Thoracic aorta endothelial cell (primary cell): ENCODE measurements at places on chromosomes 7 and 10. TPM values are rescaled to one million over a fixed set of nuclear protein-coding genes. Genes with fewer than 3 reads are reported as not detected.

Gene RBM17
- total RNA-seq = 71.5 and 71.7 TPM in 2 replicates

Gene UNCX
- not detected in 2 replicates for total RNA-seq

Gene TMEM229A
- total RNA-seq = not detected in 2 replicates

Gene PNLIP
- total RNA-seq = not detected in 2 replicates

Gene AGK
- 57.1 and 64.2 TPM in 2 replicates for total RNA-seq

Gene SEC61A2
- 6.6 and 10.8 TPM in 2 replicates for total RNA-seq

Gene INSYN2A
- total RNA-seq = 0.07 and 0.13 TPM in 2 replicates

Gene LEP
- total RNA-seq = not detected in 2 replicates

Gene NUTM2E
- not detected in 2 replicates for total RNA-seq

Gene MNX1
- total RNA-seq = not detected in 2 replicates

Gene ACTR3C
- total RNA-seq = 0.07 and 0.13 TPM in 2 replicates

Gene SFR1
- total RNA-seq = 18.0 and 19.5 TPM in 2 replicates

Gene TUBB8
- 0.07 TPM in 1 of 2 replicates, not detected in the other for total RNA-seq

Gene DNAJC2
- total RNA-seq = 40.7 and 41.1 TPM in 2 replicates

Gene POP7
- total RNA-seq = 36.7 and 44.8 TPM in 2 replicates

Gene LGI1
- not detected in 2 replicates for total RNA-seq

Gene OPALIN
- total RNA-seq = not detected in 2 replicates

Gene UTF1
- total RNA-seq = not detected in 2 replicates

Gene CCDC3
- total RNA-seq = 1.7 and 1.8 TPM in 2 replicates

Gene WIPF3
- not detected in 2 replicates for total RNA-seq

Gene VPS37D
- 1.9 and 2.1 TPM in 2 replicates for total RNA-seq

Gene LARP4B
- total RNA-seq = 73.9 and 79.7 TPM in 2 replicates

Gene HTR7
- total RNA-seq = 0.07 and 0.13 TPM in 2 replicates

Gene STEAP4
- total RNA-seq = under 0.01 TPM in 2 replicates

Gene NEUROD6
- not detected in 2 replicates for total RNA-seq

Gene GIMAP1
- total RNA-seq = 10.4 and 10.8 TPM in 2 replicates

Gene C10orf67
- not detected in 2 replicates for total RNA-seq

Gene FGL2
- 0.13 and 0.22 TPM in 2 replicates for total RNA-seq

Gene CCDC146
- total RNA-seq = 1.1 and 2.2 TPM in 2 replicates

Gene FGFR2
- total RNA-seq = 0.27 and 0.36 TPM in 2 replicates

Gene TMEM225B
- 0.43 TPM in 1 of 2 replicates, not detected in the other for total RNA-seq

Gene MAD1L1
- 29.5 and 45.5 TPM in 2 replicates for total RNA-seq

Gene TBC1D12
- 16.8 and 18.9 TPM in 2 replicates for total RNA-seq

Gene ECHDC3
- 1.2 and 2.6 TPM in 2 replicates for total RNA-seq

Gene LRRC18
- not detected in 2 replicates for total RNA-seq

Gene LRRTM3
- total RNA-seq = not detected in 2 replicates

Gene PLXNA4
- 10.1 and 36.0 TPM in 2 replicates for total RNA-seq

Gene CTNNA3
- not detected in 2 replicates for total RNA-seq

Gene SPDYE9
- not detected in 2 replicates for total RNA-seq

Gene LIPN
- total RNA-seq = not detected in 2 replicates

Gene PLAC9
- 4.7 and 4.9 TPM in 2 replicates for total RNA-seq

Gene P4HA1
- total RNA-seq = 89.1 and 141 TPM in 2 replicates

Gene HMX3
- not detected in 2 replicates for total RNA-seq

Gene WASHC2A
- 44.7 and 51.5 TPM in 2 replicates for total RNA-seq

Gene ACSL5
- 10.6 and 35.9 TPM in 2 replicates for total RNA-seq

Gene ANKRD61
- 0.22 TPM in 1 of 2 replicates, not detected in the other for total RNA-seq

Gene ABCA13
- total RNA-seq = under 0.01 and 0.07 TPM in 2 replicates

Gene ZNHIT1
- 84.6 and 103 TPM in 2 replicates for total RNA-seq

Gene ZNF727
- 0.07 TPM in 1 of 2 replicates, not detected in the other for total RNA-seq

Gene CCL24
- total RNA-seq = 0.53 TPM in 1 of 2 replicates, not detected in the other

Gene MACC1
- total RNA-seq = not detected in 2 replicates

Gene TFPI2
- total RNA-seq = 3.2 and 96.5 TPM in 2 replicates

Gene MCM10
- total RNA-seq = 26.1 and 29.9 TPM in 2 replicates

Gene DGKI
- 0.29 and 0.53 TPM in 2 replicates for total RNA-seq

Gene TAC1
- not detected in 2 replicates for total RNA-seq

Gene SLC26A4
- 1.7 and 2.0 TPM in 2 replicates for total RNA-seq

Gene OTUD1
- total RNA-seq = 4.9 and 5.4 TPM in 2 replicates

Gene GIMAP2
- total RNA-seq = 39.8 and 44.8 TPM in 2 replicates
